ENCODE measurements at places on chromosomes 5 and 9. TPM values are rescaled to one million over a fixed set of nuclear protein-coding genes. Genes with fewer than 3 reads are reported as not detected.

SPINK13 gene
- not detected for total RNA-seq

POU5F2 gene
- 4.3 TPM for total RNA-seq

SLC6A7 gene
- 52.3 TPM for total RNA-seq

NUP214 gene
- total RNA-seq = 64.4 TPM

SPATA31E1 gene
- not detected for total RNA-seq

ROR2 gene
- total RNA-seq = 0.66 TPM

INSL6 gene
- not detected for total RNA-seq

PCDHA11 gene
- 8.7 TPM for total RNA-seq

FST gene
- total RNA-seq = 1.6 TPM

PKD2L2 gene
- 1.2 TPM for total RNA-seq

C5orf52 gene
- not detected for total RNA-seq

SHOC1 gene
- not detected for total RNA-seq

ENTPD2 gene
- total RNA-seq = 16.4 TPM

ARID3C gene
- total RNA-seq = 0.93 TPM

ZNF474 gene
- 0.76 TPM for total RNA-seq

PDGFRB gene
- total RNA-seq = 87.8 TPM

CDX1 gene
- total RNA-seq = not detected

All from dorsolateral prefrontal cortex (tissue), 122 donors.